ENCODE measurements at places on chromosomes 3 and 15.

GRCh38 chr3:160498202-160498601 lies 48.6 kb upstream of the TRIM59 start:
- no peak for DNase-seq

GRCh38 chr15:48073881-48074280 lies 46.9 kb upstream of the SLC24A5 start:
- DNase-seq = no peak

DNA sequence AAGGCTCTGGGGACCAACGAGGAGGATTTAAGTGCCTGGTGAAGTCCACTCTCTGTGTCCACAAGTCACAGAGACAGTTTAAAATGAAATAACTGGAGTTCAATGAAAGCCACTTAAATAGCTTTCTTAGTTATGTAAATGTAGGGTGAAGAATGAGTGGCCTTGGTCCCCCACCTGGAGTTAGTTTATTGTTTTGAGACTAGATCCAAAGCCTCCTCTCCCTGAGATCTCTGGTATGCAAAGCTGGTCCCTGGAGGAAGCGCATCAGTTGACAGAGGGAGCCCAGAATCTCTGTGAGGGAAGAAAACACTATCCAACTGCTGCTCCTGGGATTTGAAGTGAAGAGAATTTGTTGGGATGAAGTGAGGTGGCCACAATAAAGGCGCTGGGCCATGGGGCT lies 40.5 kb downstream of the EXOG start:
- DNase-seq = no peak

DNA sequence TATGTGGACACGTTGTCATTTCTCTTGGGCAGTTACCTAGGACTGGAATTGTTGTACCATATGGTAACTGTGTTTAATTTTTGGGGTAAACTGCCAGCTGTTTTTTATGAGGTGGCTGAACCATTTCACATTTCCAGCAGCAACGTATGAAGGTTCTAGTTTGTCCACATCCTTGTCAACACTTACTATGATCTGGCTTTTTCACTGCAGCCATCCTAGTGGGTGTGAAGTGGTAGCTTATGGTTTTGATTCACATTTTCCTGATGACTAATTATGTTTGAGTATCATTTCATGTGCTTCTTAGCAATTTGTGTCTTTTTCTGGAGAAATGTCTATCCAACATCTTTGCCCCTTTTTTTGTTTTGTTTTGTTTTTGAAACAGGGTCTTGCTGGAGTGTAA lies 96.2 kb downstream of the VGLL4 start:
- no peak for DNase-seq

- no peak for DNase-seq
Measured at GRCh38 chr15:33200903-33201302, 6.4 kb upstream of the FMN1 start.

- DNase-seq = no peak
Measured at GRCh38 chr3:81503026-81503425, 258.4 kb downstream of the GBE1 start.

GRCh38 chr3:62630664-62631063 lies 244.6 kb downstream of the CADPS start:
- no peak for DNase-seq

GRCh38 chr3:100256731-100257151 lies 4.1 kb upstream of the TBC1D23 start:
- DNase-seq = no peak

DNA sequence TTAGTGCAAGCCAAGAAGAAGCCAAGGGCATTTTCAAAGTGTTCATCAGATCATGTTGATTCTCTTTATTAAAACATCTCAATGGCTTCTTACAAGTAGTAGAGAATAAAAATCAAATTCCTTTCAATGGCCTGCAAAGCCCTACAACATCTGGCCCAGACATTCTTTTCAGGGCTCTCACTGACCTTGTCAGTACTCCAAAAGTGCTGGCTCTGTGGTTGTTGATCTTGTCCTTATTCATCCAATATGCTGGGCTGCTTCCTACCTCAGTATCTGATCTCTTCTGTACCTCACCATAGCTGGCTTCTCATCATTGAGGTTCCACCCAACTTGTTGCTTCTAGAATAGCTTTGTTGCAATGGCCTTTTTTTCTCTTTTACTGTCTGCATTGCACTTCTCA lies 74.0 kb upstream of the SAMMSON start:
- DNase-seq = no peak

- DNase-seq = no peak
Measured at GRCh38 chr15:93173369-93173768, 84.4 kb upstream of the RGMA start.

GRCh38 chr15:38652183-38652794 lies 87.7 kb upstream of the RASGRP1 start:
- no peak for DNase-seq

DNA sequence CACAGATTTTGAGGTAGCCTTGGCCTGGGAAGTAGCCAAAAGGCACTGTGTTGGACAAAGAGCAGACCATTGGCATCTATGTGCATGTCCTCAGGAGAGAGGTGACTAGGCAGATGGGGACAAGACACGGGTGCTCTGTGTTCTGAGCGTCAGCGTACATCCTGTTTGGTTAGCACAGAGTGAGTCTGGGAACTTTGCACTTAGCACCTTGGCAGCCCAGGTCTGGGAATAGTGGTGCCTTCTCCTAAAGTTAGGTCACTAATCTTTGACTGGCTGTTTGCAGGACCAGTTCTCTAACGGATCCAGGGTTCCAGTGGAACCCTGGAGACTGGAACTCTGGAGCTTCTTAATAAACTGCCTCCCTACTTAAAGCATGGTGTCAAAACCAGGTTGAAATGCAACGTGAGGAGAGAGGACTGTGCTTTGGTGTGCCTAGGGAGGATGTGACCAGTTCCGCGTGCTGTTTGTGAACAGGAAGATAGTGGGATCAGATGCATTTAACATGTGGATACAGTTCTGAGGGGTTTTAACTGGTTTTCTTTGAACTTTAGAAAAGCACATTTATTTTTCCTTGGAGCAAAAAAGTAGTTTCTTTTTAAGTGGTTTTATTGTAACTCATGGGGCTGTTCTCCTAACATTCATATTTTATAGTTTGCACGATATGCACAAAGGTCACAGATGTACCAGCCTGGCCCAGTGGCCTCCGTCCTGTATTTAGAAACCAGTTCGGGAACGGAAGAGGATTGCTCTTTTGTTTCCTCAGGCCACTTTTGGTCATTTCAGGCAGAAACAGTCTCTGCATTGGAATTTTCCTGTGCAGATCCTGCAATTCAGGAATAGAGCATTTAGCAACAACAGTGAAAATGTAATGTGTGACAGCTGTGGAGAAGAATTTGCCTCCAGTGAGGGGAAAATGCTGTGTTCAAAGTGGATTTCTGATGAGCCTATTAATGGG lies 48.8 kb downstream of the ABHD2 start:
- no peak for DNase-seq

DNA sequence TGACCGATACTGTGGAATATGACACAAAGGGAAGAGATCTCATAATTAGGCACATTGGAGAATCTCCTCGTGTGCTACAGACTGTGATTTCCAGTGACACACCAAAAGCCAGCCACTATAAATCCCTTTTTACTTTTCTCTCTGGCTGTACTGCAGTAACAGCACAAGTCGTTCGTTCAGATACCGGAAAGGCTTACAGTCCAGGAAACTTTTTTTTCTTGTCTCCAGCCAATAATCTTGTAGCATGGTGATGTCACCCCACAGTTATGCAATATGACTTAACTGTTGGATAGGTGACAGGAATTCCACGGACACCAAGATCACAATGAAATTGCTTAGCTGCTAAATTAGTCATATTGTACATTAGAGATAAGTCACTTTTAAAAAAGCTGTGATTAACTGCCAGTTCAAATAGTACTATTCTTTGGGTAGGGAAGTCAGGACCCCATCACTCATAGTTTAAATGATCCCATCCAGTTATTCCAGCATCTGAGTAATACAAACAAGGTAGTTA lies 36.3 kb upstream of the TSC22D2 start:
- peak; percentile 25 for DNase-seq

DNA sequence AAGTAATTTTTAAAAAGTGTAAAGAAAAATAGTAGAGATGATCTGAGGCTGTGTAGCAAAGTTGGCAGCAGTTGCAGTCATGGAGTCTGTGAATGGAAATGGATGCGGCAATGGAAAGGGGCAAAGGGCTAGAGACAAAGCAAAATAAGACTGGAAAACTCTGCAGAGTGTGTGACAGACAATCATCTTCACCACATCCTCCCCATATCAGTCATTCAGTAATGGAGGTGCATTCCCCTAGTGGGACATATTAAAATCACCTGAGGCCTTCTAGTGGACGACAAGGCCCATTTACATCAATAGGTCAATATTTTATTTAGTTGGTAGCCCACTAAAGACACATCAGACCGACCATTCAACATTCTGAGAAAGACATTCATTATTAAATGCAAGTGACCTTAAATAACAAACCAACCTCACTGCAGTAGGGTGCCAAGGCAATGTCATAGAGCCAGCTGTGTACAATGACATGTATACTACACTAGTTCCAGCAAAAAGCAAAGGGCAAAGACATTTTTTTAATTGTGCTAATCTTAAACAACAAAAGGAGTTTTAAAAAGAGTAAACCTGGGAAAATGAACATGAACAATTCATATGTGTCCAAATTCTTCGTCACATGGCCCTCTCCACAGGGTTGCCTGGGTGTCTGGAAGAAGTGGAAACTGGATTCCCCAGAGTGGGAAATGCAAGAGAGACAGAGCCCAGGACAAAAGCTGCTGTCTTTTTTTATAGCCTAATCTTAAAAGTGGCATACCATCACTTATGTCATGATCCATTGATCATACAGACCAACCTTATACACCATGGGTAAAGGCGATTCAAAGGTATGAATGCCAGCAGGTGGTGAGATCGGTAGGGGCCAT lies 15.6 kb upstream of the RAP2B start:
- no peak for DNase-seq
